Retina (tissue), 1 donor: ENCODE measurements at places on chromosomes 13 and 19.

DNA sequence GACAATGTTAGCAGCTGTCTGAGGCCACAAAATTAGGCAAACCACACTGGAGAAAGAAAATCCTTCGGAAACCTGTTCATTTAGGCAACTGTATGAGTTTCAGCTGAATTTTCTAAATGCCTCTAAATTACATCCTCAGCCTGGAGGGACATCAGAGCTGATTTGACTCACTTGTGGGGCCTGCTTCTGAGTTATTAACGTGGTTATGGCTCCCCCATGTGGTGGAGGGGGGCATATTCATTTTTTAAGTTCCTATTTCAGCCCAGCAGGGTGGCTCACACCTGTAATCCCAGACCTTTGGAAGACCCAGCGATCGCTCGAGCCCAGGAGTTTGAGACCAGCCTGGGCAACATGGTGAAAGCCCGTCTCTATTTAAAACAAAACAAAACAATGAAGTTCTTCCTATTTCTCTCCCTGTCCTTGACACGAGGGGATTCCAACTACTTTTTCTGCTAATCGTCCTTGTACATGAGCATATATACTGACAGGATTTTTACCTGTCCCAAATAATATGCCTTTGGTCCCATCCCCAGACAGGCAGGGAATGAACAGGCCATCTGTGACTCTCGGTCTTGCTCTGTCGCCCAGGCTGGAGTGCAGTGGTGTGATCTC, 31.5 kb upstream of the HIF3A start:
- peak; percentile 74 for DNase-seq

GRCh38 chr13:110444226-110444653, 117.3 kb downstream of the RAB20 start:
- DNase-seq: no peak

DNA sequence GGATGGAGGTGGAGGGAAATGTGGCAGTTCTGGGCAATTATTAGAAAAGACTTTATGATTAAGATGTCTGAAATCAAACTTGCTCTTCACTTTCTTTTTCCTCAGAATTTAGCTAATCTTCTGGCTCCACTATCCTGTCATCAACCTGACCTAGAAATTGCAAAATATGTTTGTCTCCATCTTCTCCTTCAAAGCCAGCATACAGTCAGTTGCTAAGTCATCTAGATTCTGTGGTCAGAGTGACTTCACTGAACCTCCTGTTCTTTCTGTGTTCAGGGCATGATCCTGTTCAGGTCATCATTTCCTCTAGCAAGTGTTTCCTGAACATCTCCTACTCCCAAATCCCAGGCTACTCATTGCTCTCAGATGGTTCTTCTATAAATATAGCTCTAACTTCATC, 10.8 kb upstream of the CCNA1 start:
- no peak for DNase-seq

GRCh38 chr13:93721483-93721882, 494.9 kb downstream of the GPC6 start:
- no peak for DNase-seq

- DNase-seq: no peak
Observed at GRCh38 chr19:1457031-1457739, 7.3 kb downstream of the APC2 start.

DNA sequence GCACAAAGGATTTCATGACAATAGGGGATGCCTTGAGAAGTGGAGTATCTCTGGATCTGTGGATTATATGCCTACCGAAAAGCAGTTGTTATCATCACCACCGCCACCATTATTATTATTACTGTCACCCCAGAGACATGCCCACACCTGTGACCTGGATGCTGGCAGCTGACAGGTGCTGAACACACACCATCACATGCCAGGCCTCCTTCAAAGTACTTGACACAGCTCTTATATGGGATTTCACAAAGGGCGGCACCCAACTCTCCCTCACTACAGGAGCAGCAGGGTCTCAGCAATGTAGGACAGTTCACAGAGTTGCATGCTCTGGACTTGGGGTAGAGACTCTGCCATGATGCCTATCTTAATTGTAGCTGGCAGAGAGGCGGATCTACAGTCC, 5.6 kb upstream of the GPR42 start:
- no peak for DNase-seq

- DNase-seq: no peak
Observed at GRCh38 chr19:41783612-41784011, 12.8 kb upstream of the CEACAM3 start.

GRCh38 chr13:107977071-107977574, 238.2 kb downstream of the LIG4 start:
- no peak for DNase-seq

DNA sequence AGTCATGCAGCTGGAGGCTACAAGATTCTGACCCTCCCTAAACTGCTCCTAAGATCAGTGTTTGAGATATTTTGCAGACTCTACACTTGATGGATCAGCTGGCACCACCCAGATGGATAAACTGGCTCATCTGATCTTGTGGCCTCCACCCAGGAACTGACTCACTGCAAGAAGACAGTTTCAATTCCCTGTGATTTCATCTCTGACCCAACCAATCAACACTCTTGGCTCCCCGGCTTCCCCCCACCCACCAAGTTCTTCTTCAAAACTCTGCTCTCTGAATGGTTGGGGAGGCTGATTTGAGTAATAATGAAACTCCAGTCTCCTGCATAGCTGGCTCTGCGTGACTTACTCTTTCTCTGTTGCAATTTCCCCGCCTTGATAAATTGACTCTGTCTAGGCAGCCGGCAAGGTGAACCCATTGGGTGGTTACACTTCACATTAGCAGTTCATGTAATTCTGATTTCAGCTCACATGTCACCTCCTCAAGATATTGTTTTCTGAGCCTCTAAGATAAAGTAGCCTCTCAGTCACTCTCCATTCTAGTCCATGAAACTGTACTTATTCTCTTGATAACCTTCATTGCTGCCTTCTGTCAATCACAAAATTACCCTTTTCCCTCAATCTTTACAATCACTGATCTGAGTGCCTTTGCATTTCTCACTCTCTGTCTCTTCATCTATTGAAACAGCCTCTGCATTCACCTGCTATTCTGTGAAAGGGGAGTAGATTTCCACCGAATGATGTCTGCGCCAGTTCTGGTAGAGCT, 9.9 kb upstream of the FPR3 start:
- DNase-seq: no peak

DNA sequence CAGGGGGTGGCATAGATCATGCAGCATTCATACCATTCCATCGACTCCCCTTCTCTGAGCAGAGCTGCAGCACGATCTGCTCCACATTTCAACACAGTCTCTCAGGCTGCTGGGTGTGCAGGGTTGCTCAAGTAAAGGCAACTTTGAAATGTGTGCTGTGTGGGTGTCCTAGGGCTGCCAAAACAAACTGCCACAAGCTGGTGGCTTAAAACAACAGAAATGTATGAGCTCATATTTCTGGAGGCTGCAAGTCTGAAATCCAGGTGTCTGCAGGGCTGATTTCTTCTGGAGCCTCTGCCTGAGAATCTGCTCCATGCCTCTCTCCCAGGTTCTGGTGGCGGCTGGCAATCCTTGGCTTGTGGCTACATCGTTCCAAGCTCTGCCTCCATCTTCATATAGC, 63.7 kb upstream of the WDFY2 start:
- DNase-seq: no peak

GRCh38 chr19:39829702-39830275, 4.2 kb downstream of the DYRK1B start:
- DNase-seq: no peak

DNA sequence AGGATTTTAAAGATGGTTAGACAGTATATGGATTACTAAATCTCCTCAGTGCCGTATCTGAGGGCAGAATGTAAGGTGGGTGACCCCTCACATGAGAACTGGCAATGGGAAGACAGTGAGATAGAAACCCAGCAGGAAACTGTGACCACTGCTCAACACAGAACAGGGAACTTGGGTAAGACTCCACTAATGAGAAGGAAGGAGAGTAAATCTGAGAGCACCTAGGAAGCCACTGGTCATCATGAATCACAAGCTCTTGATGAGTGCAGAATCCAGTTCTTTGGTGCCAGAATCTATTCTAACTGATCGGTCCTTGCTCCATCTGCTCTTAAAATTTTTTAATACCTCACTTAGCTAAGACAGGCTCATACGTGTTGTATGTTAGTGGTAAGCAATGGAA, 261.8 kb downstream of the KLF12 start:
- no peak for DNase-seq

DNA sequence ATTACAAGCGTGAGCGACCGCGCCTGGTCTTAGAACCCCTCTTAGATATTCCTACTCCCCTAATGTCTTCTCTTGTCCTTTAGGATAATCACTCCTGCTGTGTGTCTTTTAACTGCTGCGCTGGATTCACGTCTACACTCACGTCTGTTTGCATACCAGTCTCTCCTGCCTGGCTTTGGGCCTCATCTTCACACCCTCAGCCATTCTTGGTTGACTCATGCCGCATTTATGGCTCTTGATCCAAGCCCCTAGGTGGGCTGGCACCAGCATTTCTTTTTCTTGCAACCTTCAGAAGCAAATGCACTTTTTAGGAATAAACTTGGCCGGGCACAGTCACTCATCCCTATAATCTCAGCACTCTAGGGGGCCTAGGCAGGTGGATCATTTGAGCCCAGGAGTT, 22.7 kb downstream of the MYO9B start:
- no peak for DNase-seq

- DNase-seq: no peak
Observed at GRCh38 chr13:74090869-74091605, 43.2 kb downstream of the KLF12 start.

- no peak for DNase-seq
Observed at GRCh38 chr13:32537580-32538142, 934 bp downstream of the N4BP2L2 start.

DNA sequence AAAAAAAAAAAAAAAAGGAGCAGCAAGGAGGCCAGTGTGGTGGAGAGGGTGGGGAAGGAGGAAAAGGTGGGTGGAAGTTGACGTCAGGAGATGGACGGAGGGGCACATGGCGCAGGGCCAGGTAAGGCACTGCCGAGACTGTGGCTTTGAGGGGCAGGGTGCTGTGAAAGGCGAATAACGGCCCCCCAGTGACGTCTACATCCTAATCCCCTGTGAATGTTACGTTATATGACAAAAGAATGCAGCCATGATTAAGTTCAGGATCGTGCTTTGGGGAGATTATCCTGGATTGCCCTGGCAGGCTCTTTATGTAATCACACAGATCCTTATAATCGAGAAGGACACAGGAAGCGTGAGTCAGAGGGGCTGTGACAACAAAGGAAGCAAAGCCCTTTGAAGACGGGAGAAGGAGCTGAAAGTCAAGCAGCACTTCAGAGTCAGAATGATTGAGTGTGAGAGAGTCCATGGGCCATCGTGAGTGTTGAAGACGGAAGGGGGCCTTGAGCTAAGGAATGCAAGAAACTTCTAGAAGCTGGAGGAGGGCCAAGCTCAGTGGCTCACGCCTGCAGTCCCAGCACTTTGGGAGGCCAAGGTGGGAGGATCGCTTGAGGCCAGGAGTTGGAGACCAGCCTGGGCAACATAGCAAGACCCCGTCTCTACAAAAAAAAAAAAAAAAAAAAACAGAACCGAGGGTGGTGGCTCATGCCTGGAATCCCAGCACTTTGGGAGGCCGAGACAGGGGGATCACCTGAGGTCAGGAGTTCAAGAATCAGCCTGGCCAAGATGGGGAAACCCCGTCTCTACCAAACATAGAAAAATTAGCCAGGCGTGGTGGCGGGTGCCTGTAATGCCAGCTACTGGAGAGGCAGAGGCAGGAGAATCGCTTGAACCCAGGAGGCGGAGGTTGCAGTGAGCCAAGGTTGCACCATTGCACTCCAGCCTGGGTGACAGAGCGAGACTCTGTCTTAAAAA, 13.8 kb upstream of the CEACAM16 start:
- no peak for DNase-seq

DNA sequence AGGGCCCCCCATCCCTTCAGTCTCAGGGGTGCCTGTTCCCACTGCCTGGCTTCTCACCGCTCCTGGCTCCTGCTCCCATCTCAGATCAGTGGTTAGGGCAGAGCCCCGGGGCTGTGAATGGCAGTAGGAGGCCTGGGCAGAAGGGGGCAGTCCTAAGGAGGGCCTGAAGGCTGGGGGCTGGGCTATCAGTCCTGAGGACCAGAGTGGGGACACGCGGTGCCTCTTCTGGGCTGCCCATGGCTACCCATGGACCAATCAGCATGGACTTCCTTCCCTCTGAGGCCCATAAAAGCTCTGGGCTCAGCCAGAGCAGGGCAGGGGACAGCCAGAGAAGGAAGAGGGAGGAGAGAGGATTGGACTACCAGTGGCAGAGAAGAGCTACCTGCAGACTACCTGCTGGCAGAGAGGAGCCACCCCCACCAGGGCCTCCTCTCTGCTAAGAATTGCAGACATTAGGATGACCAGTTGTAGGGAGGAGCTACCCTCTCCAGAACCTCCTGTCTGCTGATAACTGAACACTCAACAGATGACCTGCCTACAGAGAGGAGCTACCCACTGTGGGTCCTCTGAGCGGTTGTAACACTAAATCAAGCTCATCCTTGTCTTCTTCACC, 12.1 kb upstream of the UBE2S start:
- DNase-seq: no peak

DNA sequence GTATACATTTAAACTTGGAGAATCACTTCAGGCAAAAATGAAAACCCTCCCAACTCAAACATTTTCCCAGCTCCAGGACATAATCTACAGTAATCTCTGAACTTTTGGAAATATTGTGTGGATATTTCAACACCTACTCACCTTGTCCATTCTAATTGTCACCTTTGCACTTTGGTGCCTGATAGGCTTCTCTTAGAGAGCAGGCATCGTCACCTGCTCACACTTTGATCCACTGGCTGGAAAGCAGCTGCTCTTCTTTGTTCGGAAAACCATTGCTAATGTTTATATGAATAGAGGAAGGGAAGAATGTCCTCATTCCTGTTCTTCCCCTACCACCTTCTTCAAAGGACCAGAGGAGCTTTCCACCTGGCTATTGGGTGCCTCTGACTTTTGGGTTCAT, 411.2 kb downstream of the FGF9 start:
- DNase-seq: no peak
